Right forelimb (tissue), 1 donor: ENCODE measurements at places on chromosomes 6 and 20.

DNA sequence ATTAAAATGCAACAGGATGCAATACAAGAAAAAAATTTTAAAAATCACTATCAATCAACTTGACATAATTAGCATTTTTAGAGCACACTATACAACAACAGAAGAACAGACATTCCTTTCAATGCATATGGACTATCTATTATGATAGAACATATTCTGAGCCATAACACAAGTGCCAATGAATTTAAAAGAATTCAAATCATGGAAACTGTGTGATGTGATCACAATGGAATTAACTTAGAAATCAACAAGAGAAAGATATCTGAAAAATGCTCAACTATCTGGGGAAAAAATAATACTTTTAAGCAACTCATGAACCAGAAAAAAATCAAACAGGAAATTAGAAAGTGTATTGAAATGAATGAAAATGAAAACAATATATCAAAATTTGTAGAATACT is 106.3 kb downstream of the ADTRP start:
- no peak for DNase-seq

- DNase-seq = no peak
Observed at GRCh38 chr6:137099689-137100403, 55.1 kb upstream of the IL20RA start.

DNA sequence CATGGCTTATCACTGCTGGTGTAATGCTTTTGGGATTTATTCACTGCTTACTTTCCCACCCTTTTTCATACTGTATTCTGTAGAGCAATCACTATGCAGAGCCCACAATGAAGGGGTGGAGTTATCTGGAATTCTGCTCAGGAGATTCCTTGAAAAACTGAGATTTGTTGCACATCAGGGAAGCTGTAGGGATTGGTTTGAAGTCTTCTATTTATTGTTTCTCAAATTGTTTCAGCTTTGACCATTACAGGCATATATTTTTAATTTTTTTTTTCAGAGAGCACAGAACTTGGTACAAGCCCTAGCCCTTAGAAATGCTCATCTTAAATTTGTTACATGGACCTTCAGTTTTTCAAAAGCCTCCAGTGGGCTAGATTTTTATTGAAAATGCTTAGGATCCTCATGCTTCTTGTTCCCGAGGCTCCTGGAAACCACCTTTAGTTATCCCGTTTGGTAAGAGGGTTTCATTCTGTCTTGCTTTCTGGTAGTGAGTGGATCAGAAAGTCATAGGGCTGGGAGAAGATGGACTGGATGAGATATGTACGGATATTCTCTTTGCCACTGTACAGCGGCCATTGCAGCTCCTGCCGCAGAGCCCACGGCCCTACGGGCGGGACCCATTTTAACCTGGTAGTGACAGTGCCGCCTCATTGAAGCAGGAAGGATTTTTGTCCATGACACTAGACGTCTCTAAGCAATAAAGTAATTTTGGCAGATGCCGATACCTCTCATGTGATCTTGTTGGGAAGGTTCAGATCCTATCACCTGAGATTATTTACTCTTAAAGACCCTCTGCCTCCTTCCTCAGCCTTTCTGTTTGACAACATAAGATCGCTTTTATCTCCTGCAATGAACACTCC is 45.3 kb upstream of the ZNF184 start:
- no peak for DNase-seq

- no peak for DNase-seq
Observed at GRCh38 chr6:108895571-108895970, 47.3 kb downstream of the ARMC2 start.

DNA sequence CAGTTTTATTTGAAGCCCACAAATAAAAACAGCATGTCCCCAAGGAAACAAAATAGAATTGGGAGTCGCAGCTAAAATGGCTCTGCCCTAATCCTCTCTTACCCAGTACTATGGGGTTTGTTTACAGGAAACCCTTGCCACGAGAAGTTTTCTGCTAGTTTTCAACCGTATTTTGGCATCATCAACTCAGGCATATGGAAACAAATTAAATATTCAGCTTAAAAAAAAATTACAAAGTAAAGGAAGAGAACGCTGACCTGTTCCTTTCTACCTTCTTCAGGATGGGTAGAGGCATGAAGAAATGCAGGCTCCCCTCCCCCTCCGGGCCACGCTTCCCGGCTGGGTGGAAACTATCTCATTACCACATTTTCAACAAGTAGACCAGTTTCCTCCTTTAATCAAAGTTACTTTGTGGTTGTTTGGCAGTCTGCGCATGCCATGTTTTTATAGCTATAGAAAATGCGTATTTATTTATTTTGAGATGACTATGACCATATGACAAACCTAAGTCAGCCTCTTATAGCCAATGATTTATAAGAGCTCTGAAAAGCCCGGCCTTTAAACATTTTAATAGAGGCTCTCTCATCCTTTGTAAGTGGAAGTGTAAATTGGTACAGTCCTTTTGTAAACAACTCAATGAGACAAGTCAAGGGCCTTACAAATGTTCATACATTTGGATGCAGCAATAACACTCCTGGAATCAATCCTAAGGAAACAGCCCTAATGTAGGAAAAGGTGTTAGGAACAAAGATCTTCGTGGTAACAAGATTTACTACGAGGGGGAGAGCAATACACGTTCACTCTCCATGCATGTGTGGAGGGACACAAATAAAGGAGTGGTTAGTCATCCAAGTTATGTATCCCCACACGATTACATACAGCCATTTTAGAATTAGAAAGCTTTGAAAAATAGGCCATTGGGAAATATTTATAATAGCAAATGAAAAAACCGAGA is 16.1 kb upstream of the ZNF217 start:
- DNase-seq = no peak

- no peak for DNase-seq
Observed at GRCh38 chr6:53889365-53889764, 94.6 kb downstream of the LRRC1 start.
